ENCODE measurements at places on chromosomes 6 and 20.

DNA sequence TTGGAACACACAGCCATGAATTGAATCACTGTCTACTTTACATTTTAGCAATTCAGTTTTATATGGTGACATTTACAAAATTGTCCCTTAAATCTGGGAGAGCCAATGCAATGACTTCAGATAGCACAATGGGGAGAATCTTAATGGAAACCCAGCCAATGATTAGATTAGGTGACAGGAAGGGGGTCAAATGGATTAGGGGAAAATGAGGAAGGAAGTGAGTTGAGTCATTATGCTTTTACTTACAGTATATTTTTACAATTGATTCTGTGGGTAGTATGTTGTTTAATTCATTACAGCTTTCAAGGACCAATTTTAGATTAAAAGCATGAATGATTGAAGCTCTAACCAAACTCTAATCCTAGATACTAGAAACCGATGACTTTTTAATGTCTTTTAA lies 229.8 kb downstream of the SOX4 start:
- DNase-seq = no peak

GRCh38 chr6:79599725-79600259 lies 31.3 kb upstream of the SH3BGRL2 start:
- no peak for DNase-seq

DNA sequence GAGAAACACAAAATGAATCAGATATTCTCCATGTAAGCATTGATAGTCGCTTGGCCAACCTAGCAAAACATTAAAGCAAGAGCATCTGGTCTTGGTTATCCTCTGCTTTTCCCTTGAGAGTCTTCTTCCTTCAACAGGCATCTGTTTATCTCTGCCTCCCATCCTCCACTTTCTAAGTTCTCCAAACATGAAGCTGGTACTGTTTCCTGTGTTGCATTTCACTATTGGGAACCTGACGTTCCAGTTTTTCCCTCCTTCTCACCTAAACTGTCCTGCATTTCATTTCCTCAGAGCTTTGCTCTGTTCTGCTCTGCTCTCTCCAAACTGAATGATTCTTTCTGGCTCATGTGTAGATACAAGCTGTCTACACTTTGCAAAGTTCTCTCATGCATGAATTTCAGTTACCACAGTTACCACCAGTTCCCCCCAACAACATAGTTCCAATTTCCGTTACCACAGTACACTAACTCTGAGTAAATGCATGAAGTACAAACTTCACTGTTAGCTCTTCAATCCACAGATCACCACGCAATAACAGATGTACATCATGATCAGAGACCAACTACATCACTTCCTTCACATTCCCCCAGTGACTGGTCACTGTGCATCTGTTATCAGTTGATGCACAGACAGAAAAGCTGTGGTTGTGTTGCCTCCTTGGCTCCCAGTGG lies 86.7 kb upstream of the F13A1 start:
- DNase-seq = no peak

DNA sequence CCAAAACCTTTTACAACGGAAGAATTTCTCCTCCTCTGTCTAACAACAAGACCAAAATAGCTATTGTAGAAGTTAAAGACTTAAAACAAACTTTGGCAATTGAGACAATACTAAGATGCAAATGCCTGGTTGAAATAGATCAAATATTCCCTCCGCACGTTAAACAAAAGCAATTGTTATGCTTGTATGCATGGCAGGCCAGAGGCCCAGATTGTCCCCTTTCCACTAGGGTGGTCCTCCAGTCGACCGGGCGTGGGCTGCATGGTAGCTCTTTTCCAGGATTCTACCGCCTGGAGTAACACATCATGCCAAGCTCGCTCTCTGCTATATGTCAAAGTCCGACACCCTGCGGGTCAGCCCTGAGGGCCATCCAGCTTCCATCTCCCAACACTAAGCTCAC lies 234.7 kb downstream of the RNGTT start:
- DNase-seq = no peak

- no peak for DNase-seq
These were observed 17.2 kb downstream of the ABT1 start for GRCh38 chr6:26613689-26614683.

DNA sequence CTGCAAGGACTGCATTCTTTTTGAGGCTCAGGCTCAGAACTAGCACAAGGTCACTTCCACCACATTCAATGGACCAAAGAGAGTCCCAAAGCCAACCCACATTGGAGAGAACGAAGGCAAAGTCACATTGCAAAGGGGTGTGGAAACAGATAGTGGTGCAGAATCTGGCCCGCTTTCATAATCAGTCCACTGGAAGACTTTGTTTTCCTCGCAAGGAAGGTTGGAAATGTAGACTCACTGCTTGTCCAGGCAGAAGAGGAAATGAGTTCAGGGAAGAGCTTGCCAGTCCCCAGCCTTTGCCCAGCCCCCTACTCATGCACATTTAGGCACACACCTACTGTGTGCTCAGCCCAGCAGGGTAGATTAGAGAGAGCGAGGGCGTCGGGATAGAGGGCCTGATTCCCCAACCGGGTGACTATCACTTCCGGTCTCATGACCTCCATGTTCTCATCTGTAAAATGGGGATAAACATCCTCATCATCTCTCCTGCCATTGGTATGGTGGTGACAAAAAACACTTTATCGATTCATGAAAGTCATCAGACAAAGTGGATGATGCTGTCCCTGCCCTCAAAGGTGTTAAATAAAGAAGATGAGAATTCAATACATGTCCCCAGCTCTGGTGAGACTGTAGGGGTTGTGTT lies 24.3 kb upstream of the CCN5 start:
- no peak for DNase-seq
